ENCODE measurements at places on chromosomes 16 and 17. TPM values are rescaled to one million over a fixed set of nuclear protein-coding genes. Genes with fewer than 3 reads are reported as not detected.

GRIN2A gene
- total RNA-seq, result 1.8 TPM

ATP2A1 gene
- 8.2 TPM for total RNA-seq

ELOB gene
- total RNA-seq, result 402 TPM

TEKT1 gene
- not detected for total RNA-seq

PTRH2 gene
- 15.3 TPM for total RNA-seq

SRL gene
- 0.06 TPM for total RNA-seq

GNAO1 gene
- total RNA-seq, result 1.9 TPM

TTLL6 gene
- total RNA-seq, result 6.8 TPM

DNA sequence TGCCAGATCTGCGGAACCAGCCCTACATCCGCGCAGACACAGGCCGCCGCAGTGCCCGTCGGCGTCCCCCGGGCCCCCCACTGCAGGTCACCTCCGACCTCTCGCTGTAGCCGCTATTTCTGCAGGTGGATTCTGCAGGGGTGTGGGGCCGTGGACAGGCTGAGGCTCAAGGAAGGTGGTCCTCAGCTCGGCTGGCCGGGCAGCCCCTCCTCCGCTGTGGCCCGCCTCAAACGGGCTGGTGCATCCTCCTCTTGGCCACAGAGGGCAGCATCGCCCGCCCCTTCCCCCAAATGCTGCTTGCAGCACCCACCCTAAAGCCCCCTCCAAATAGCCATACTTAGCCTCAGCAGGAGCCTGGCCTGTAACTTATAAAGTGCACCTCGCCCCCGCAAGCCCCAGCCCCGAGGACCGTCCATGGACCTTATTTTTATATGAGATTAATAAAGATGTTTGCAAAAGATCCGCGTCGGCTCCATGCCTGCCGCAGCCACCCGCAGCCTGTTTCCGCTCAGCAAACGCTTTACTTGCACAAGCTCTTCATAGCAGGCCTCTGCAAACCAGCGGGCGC is 14.9 kb downstream of the SPATA32 start:
- peak overlapping the region; percentile 77 for H3K4me3 ChIP-seq
- peak; percentile 89 for DNase-seq
- H3K36me3 ChIP-seq, result no peaks in the 10 kb centered on the region
- H3K27ac ChIP-seq, result peak overlapping the region; percentile 65
- H3K4me1 ChIP-seq, result peaks cover 5% of the 10 kb centered on the region
- H3K27me3 ChIP-seq, result no peaks in the 10 kb centered on the region

- no peaks in the 10 kb centered on the region for H3K27me3 ChIP-seq
- H3K27ac ChIP-seq, result no peak overlapping the region
- no peak overlapping the region for H3K4me3 ChIP-seq
- no peaks in the 10 kb centered on the region for H3K36me3 ChIP-seq
- no peak for DNase-seq
- H3K4me1 ChIP-seq, result peaks cover 23% of the 10 kb centered on the region
Measured at GRCh38 chr17:27469256-27469655, 13.0 kb downstream of the KSR1 start.

DNA sequence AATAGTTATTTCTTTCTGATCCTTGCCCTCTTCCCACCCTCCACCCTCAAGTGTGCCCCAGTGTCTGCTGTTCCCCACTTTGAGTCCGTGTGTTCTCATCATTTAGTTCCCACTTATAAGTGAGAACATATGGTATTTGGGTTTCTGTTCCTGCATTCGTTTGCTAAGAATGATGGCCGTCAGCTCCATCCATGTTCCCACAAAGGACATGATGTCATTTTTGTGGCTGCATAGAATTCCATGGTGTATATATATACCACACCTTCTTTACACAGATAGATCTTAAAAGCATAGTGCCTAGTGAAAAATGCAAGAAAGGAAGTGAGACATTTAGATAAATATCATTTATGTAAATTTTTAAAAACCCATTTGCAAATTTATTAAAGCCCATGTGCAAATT is 33.1 kb downstream of the HS3ST2 start:
- no peak overlapping the region for H3K27ac ChIP-seq
- H3K4me1 ChIP-seq, result no peaks in the 10 kb centered on the region
- no peak for DNase-seq
- H3K4me3 ChIP-seq, result no peak overlapping the region

- no peaks in the 10 kb centered on the region for H3K4me1 ChIP-seq
- no peak overlapping the region for H3K27ac ChIP-seq
- H3K4me3 ChIP-seq, result no peak overlapping the region
- DNase-seq, result no peak
Measured at GRCh38 chr17:1322014-1322428, 42.6 kb downstream of the TRARG1 start.

- H3K4me3 ChIP-seq, result no peak overlapping the region
- H3K27me3 ChIP-seq, result no peaks in the 10 kb centered on the region
- H3K4me1 ChIP-seq, result no peaks in the 10 kb centered on the region
- H3K27ac ChIP-seq, result no peak overlapping the region
Measured at GRCh38 chr17:31825961-31826691, 32.9 kb downstream of the COPRS start.

GRCh38 chr16:818592-818991 is 18.1 kb upstream of the GNG13 start:
- H3K4me3 ChIP-seq, result no peak overlapping the region
- peaks cover 24% of the 10 kb centered on the region for H3K27me3 ChIP-seq
- peaks cover 10% of the 10 kb centered on the region for H3K4me1 ChIP-seq
- H3K27ac ChIP-seq, result no peak overlapping the region
- H3K36me3 ChIP-seq, result no peaks in the 10 kb centered on the region

DNA sequence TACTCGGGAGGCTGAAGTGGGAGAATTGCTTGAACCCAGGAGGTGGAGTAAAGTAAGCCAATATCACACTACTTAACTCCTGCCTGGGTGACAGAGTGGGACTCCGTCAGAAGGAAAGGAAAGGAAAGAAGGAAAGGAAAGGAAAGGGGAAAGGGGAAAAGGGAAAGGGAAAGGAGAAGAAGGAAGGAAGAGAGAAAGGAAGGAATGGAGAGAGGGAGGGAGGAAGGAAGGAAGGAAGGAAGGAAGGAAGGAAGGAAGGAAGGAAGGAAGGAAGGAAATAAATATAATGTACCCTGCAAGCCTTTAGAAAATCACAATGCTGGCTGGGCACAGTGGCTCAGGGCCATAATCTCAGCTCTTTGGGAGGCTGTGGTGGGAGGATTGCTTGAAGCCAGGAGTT is 27.3 kb downstream of the SLC5A11 start:
- no peak for DNase-seq
- no peaks in the 10 kb centered on the region for H3K36me3 ChIP-seq
- H3K4me3 ChIP-seq, result no peak overlapping the region
- no peaks in the 10 kb centered on the region for H3K27me3 ChIP-seq
- no peak overlapping the region for H3K27ac ChIP-seq

DNA sequence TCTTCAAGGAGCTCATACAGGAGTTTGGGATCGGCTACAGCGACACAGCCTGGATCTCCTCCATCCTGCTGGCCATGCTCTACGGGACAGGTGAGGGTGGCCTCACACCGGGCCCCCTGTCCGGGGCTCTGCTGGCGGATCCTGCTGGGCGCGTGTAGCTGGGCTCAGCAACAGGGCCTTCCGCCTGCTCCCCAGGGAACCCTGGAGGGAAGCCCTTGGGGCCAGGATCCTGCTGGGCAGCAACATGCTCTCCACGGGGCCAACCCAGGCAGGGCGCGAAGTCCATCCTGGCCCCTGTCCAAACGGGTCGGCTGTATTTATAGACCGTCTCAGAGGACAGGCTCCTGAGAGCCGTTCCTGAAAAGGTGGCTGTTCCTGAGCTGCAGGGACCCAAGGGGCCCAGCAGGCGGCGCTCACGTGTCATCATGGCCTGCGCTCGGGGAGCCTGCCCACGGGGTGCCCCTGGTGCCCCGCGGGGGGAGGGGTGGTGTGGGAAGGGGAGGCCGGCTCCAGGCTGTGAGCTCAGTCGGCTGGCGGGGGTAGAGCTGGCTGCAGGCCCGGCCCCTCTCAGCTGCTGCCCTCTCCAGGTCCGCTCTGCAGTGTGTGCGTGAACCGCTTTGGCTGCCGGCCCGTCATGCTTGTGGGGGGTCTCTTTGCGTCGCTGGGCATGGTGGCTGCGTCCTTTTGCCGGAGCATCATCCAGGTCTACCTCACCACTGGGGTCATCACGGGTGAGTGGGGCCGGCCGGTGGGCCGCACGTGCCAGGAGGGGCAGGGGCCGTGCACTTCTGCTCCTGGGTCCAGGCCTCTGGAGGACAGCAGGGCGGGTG is 7.5 kb downstream of the SLC16A3 start:
- no peak overlapping the region for H3K27ac ChIP-seq
- no peaks in the 10 kb centered on the region for H3K36me3 ChIP-seq
- no peak overlapping the region for H3K4me3 ChIP-seq

- H3K4me3 ChIP-seq, result no peak overlapping the region
- no peaks in the 10 kb centered on the region for H3K27me3 ChIP-seq
- peaks cover 3% of the 10 kb centered on the region for H3K4me1 ChIP-seq
- H3K36me3 ChIP-seq, result no peaks in the 10 kb centered on the region
Measured at GRCh38 chr17:9817086-9817485, 4.8 kb downstream of the GSG1L2 start.

DNA sequence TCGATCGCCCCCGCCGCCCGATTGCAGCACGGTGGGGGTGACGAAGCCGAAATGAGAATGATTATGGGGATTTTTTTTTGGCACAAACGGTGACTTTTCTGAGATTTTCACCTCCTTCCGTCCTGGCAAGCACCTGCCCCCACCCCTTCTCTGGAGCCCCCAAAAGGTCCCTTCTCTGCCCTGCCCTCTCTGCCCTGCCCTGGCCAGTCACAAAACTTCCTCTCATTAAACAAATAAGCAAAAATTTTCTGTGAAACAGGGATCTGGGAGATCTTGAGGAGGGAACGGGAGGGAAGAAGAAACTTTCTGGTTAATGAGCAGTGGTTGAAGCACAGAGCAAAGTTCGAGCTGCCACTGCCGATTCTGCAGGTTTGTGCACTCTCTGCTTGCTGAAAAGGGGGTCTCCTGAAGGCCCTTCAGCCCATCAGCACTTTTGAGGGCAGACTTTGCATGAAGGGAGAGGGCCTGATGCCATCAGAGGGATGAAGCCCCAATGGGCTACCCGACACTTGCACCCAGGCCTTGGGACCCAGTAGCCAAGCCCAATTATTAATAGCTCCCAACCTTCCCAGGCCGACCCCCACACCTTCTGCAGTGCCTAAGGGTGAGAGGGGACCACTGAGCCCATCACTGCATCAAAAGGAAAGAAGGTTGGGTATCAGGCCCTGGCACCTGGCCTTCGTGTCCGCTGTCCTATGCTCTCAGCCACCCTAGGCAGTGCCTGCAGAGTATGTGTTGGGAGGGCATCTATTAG is 1.0 kb upstream of the HOXB8 start:
- no peak overlapping the region for H3K27ac ChIP-seq
- H3K27me3 ChIP-seq, result peaks cover 100% of the 10 kb centered on the region
- H3K4me1 ChIP-seq, result no peaks in the 10 kb centered on the region
- no peak for DNase-seq
- H3K4me3 ChIP-seq, result no peak overlapping the region

DNA sequence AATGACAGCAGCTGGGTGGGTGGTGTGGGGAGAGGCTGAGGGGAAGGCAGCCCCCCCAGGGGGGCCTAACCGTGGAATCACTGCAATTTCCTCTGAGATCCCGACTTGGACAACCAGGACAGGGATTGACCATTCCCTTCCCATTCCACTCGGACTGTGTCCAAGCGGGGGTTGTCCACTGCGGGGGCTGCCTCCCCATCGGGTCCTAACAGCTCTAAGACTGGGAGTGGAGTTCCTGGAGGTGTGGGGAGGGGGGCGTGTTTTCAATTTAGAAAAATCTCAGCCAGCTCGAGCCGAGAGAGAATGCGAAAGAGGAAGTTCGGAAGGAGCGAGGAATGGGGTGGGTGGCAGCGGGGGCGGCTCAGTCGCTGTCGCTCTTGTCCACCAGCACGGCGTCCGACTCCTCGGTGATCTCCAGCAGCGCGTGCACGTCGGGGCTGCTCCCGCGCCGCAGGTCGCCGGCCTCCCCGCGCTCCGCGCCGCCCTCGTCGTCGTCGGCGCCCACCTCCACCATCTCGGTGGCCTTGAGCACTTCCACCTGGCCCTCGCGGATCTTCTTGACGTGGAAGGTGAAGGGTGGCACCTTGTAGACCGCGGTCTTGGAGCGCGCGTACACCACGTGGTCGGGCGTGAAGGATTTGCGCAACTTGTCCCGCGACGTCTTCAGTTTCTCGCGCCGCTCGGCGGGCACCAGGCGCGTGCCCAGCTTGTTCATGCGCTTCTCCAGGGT is 16.2 kb upstream of the STAT3 start:
- H3K27me3 ChIP-seq, result no peaks in the 10 kb centered on the region
- H3K27ac ChIP-seq, result no peak overlapping the region
- DNase-seq, result no peak

- H3K36me3 ChIP-seq, result no peaks in the 10 kb centered on the region
- H3K27me3 ChIP-seq, result peaks cover 7% of the 10 kb centered on the region
- no peak for DNase-seq
- H3K4me3 ChIP-seq, result no peak overlapping the region
- peaks cover 21% of the 10 kb centered on the region for H3K4me1 ChIP-seq
- H3K27ac ChIP-seq, result no peak overlapping the region
Measured at GRCh38 chr16:83973581-83974385, 5.7 kb downstream of the NECAB2 start.

DNA sequence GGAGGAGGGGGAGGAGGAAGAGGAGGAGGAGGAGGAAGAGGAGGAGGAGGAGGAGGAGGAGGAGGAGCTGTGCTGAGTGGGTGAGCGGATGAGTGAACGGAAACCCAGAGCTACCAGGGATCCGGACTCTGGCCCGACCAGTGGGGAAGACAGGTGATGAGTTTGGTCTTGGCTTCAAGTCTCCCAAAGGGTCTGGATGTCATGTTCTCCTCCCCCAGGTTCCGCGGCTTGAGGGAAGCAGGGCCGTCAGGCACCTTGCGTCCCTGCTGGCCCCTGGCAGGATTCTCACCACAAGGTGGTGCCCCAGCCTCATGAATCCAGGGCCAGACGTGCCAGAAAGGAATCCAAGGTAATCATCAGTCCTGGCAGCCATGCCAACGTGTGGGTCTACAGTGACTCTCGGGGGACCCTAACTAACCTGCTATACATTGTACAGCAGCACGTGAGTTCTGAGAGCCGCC is 13.5 kb upstream of the ABAT start:
- no peak overlapping the region for H3K4me3 ChIP-seq
- H3K27ac ChIP-seq, result no peak overlapping the region
- H3K36me3 ChIP-seq, result no peaks in the 10 kb centered on the region
- no peaks in the 10 kb centered on the region for H3K4me1 ChIP-seq
- H3K27me3 ChIP-seq, result no peaks in the 10 kb centered on the region

DNA sequence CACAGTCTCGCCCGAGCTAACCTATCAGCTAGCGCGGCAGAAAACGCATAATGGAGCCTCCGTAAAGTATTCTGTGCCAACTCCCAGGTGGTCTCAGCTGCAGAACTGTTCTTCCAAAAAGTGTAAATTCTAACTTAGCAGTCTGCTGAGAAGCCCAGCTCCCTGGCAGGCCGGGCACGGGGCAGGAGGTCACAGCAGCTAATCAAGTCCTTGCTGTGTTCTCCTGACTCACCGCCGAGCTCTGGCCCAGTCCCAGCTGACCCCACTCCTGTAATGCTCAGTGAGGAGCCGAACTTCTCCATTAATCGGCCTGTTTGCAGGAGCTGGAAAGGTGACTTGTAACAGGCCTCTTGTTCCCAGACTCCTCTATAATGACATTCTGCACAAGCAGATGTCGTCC is 193.3 kb downstream of the IRX3 start:
- H3K4me1 ChIP-seq, result no peaks in the 10 kb centered on the region
- H3K36me3 ChIP-seq, result no peaks in the 10 kb centered on the region
- no peak overlapping the region for H3K27ac ChIP-seq
- no peaks in the 10 kb centered on the region for H3K27me3 ChIP-seq
- H3K4me3 ChIP-seq, result no peak overlapping the region

All from neural progenitor cell (in vitro differentiated cells).